Right renal pelvis (tissue), 4 donors: ENCODE measurements at places on chromosomes 1 and 21.

GRCh38 chr1:67493148-67493547 is 62.9 kb upstream of the SERBP1 start:
- DNase-seq: no peak

DNA sequence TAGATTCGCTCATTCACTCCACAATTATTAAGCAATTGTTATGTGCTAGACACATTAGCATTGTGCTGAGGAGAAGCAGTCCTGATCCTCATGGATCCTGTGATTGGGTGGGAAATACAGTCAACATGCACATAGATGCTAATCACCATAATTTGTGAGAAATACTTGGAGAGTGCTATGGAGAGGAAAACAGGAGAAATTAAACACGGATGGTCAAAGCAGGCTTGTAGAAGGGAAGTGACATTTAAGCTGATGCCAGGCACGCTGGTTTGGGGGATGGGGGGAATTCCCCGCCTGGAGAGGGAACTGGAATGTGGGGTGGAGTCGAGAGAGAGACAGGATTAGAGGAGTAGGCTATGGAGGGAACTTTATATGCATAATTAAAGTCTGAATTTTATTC is 52.2 kb upstream of the L1TD1 start:
- DNase-seq: no peak

- no peak for DNase-seq
Observed at GRCh38 chr21:34132202-34132601, 58.8 kb downstream of the MRPS6 start.

DNA sequence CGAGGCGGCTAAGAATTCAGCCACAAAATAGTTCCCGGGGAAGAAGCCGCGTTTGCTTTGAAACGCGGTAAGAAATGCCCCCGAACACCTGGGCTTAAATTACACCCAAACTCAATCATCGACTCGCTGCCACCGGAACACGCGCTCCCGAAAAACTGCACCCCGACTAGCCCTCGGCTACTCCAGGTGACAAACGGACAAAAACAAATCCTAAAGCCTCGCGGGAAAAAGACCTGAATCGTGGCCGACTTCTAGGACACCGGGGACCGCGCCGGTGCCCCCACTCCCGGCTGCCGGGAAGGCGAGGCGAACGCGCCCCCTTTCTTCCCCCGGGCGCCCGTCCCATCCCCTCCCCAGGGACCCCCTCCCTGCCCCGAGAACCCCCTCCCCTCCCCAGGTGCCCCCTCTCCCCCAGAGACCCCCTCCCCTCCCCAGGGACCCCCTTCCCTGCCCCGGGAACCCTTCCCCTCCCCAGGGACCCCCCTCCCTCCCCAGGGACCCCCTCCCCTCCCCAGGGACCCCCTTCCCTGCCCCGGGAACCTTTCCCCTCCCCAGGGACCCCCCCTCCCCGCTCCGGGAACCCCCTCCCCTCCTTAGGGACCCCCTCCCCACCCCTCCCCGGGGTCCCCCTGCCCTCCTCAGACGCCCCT is 628 bp downstream of the C1orf159 start:
- no peak for DNase-seq

DNA sequence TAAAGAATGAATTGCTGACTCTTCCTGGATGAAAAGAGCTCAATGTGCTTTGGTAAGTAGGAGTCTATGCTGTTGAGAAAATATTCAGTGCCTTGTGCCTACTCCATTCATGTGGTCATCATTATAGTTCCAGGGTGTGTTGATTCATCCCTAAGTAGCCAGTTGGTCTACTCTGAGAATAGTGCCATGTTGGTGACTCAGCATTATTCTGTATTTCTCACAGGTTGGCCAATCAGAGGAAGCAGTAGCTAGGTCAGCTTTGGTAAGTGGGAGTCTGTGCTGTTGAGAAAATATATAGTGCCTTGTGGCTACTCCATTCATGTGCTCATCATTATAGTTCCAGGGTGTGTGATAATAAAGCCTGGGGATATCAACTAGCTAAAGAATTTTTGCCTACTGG is 397.3 kb downstream of the AGBL4 start:
- DNase-seq: no peak

GRCh38 chr1:111563619-111564018 is 56.0 kb upstream of the RAP1A start:
- no peak for DNase-seq

DNA sequence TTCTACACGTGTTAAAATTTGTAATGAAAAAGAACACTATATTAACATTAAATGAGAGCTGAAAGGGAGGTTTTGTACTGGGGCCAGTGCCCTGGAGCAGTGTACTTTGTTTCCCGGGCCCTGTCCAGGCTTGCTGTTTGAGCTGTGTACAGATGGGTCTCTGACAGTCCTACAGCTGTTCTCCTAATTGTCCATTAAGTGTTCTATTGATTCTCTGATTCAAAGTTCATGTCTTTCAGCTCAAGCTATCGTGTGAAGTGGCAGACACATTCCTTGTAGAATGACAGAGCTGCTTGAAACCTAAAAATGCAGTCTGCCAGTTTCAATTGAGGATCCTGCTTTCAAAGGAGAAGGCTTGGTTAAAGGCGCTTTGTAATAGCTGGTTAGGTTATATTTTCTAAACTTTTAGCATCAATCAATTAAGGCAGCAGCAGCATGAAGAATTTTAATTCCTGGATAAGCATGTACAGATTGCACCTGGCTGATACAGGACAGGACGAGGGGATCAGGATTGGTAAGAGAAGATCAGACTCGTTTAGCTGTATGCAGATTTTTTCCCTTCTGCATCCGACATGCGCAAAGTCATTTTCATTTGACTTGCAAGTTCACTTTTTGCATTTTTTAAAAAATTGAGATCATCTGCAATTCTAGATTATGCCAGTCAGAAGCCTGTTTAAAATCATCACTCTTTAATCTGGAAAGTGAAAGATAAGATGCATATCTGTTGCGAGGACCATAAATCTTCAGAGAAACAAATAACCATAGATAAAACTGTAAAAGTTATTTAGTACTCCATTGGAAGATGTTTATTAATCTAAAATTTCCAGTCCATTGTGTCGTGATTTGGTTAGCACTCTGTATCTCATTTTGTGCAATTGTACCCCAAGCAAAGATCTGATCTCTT is 98.5 kb downstream of the ATG4C start:
- no peak for DNase-seq

GRCh38 chr1:200391747-200392146 is 18.1 kb downstream of the ZNF281 start:
- DNase-seq: no peak

- DNase-seq: no peak
Observed at GRCh38 chr1:14733048-14733778, 134.7 kb downstream of the KAZN start.

DNA sequence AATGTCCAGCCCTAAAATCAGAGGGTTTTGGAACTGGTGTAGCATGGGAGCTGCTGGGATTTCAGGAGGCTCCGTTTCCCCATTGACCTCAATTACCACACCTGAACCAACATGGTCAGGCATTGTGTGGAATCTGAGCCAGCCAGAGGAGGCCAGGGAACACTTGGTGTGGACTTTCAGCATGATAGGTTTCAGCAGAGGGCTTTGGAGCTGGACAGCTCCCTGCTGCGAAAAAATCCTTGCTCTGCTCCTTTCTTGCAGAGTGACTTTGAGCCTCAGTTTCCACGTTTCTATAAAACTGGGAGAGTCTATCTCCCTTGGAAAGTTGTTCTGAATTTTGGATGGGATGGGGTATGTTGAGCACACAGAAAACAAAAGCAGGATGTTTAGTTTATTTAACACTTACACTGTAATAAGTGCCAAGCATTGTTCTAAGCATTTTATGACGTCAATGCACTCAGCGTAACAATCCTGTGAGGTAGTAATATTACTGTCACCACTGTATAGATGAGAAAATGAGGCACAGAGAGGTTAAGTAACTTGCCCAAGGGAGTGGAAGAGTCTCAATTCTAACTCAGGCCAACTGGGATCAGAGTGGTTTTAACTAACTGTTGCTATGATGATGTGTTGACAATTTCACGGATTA is 168.0 kb downstream of the GRIK3 start:
- DNase-seq: no peak

DNA sequence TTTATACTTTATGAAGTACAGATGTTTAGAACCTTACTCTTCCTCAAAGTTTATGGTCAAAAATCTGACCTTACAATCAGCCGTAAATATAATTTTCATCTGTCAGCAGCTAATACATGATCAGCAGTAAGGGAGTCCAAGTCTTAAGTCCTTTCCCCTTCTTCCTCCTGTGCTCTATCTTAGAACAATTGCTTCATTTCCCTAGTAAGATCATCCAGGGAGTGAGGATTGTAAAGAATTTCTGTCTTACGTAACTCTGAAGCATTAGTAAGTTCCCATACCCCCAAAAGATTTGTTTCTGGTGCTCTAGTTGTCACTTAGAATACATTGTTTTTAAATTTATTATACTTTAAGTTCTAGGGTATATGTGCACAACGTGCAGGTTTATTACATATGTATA is 2.1 kb downstream of the SETDB1 start:
- no peak for DNase-seq

- no peak for DNase-seq
Observed at GRCh38 chr1:27400082-27400962, 7.9 kb downstream of the GPR3 start.

GRCh38 chr1:244349581-244350001 is 102.1 kb downstream of the ADSS2 start:
- DNase-seq: no peak

DNA sequence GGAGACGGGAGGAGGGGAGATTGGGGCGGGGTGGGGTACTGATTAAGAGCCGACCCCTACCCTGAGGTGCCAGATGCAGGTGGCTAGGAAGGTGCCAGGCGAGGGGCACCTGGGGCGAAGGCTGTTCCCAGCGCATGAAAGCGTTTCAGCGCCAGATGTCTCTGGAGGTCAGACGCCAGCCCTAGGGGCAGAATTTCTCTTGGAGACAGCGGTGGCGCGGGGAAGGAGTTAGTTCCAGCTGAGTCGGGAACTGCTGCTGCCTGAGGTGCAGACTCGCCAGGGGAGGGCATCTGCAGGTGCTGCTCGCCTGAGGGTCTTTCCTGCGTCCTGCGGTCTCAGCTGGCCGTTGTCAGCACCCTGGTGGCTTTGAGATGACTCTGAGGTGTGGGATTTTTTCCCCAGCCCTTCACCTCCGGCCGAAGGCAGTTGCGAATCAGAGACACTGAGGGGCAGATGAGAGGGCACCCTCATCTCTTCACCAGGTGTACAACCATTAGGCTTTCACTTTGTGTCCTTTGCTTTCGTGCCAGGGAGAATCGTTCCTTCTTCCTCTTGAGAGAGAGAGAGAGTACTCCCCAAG is 539 bp downstream of the CGN start:
- DNase-seq: no peak

- no peak for DNase-seq
Observed at GRCh38 chr1:116139592-116140134, 28.5 kb downstream of the MAB21L3 start.

GRCh38 chr1:80922906-80923305 is 877.8 kb upstream of the ADGRL2 start:
- DNase-seq: no peak
